ENCODE measurements at places on chromosomes 3 and 15.

- DNase-seq: no peak
Measured at GRCh38 chr15:96285305-96285704, 45.2 kb upstream of the NR2F2 start.

- DNase-seq: no peak
Measured at GRCh38 chr15:64187396-64188191, 24.8 kb upstream of the PPIB start.

DNA sequence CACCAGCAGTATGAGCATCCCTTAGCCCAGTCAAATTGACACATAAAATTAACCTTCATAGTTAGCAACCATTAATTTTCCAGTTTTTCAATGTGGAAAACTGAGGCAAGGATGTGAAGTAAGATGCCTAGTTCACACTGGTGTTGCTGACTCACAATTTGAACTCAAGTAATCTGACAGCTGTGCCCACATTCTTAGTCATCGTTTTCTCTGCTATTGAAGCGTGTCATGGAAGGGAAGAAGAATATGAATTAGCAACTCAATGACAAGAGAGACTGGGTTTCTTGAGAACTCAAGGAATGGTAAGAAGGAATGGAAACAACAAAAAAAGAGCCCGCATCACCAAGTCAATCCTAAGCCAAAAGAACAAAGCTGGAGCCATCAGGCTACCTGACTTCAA is 261.4 kb downstream of the EPHA3 start:
- DNase-seq: no peak

GRCh38 chr3:182704926-182705325 is 88.4 kb upstream of the ATP11B start:
- no peak for DNase-seq

DNA sequence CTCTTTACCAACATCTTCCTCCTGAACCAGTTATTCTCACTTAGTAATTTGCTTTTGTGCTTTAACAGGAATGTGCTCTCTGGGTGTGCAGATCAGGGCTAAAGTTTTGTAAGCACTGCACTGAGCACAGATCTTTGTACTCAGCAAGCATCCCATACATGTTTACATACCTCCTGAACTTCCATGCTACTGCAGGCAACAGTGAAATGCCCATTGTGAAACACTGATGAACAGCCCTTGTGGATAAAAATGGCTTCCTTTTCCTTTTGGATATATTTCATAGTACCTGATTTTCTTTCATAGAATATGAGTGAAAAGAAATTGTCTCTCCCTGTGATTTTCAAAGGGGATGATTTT is 855.9 kb downstream of the MCTP2 start:
- no peak for DNase-seq

- no peak for DNase-seq
Measured at GRCh38 chr3:185912929-185913901, 24.6 kb downstream of the TRA2B start.

DNA sequence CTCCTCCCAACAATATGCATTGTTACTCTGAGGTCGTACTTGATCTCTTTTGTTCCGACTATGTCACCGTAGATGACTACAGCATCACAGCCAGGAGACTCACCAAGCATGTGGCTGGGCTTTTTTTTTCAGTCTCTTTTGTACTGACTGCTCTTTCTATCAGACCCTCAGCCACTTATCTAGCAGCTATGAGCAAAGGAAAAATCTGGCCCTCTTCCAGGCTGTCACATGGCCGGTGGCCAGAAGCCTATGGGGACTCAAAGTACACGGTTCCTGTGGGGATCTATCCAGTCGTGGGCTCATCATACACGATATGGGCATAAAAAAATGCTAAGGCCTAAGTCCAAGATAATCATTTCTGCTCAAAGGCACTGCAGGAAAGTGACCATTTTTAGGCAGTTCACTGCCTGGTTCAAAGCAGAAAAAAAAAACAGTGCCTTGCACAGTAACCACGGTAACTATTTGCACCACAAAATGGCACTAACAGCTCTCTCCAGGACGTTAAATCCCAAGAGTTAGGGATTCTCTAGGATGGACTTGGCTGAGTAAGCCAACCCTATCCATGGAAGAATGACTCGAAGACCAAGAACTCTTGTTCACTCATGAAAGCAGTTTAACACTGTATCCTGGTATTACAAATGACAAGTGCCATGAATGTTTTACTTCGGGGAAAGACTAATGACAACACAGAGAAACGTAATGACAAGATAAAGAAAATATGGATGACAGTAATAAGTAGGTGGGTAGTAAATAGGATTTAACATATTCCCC is 50.3 kb downstream of the SHQ1 start:
- DNase-seq: no peak

DNA sequence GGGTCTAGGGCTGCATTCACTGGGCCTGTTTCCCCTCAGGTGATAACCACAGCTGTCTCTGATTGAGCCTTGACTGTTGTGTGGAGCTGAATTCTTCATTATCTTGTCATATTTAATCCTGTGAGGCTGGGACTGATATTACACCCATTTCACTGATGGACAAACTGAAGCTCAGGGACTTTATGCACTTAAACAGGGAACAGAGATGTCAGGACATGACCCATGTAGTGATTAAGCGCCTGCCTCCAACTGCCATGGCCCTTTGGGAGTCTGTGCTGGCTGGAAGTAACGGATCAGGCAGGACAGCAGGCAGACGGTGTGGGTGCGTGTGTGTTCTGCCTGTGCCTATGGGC is 7.5 kb downstream of the GNAI2 start:
- no peak for DNase-seq

GRCh38 chr3:122233101-122233952 is 49.9 kb downstream of the CASR start:
- no peak for DNase-seq

GRCh38 chr3:101984356-101984755 is 135.0 kb downstream of the NFKBIZ start:
- DNase-seq: no peak

- DNase-seq: no peak
Measured at GRCh38 chr15:51499379-51499976, 123.1 kb downstream of the DMXL2 start.

DNA sequence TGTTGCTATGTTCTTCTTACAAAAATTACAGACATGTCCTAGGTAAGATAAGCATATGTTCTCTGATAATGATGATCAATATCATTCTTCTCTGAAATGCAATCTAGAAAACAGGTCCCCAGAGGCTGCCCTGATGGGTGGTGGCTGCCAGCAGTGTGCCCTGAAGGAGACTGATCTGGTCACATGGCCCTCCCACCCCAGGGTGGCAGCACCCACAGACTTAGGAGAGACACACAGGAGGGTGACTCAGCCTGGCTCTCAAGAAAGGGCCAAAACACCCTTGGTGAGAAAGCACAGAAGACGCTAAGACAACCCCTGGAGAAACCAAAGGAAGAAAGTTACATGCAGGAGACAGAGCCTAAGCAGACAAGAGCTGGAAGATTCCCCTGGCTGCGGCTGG is 203.7 kb downstream of the TJP1 start:
- no peak for DNase-seq

DNA sequence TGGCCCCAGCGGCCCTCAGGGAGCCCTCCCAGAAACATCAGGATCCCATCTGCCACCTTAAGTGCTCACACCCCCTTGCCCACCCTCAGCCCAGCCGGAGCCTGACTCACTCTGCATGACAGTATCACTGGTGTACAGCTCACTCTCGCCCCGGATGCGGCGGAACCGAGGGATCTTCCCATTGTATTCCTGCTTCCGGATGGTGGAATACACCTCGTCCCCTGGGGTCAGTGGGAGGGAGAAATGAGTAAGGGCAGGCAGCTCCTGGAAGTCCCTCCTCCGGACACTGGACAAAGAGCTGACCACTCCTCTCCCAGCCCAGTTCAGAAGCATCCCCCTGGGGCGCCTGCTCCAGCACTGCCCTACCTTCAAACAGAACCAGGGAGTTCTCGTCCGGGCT is 16.5 kb downstream of the SEMA7A start:
- DNase-seq: no peak

- DNase-seq: no peak
Measured at GRCh38 chr3:177149106-177149505, 48.2 kb downstream of the TBL1XR1 start.

All from caudate nucleus (tissue), 63 donors.